ENCODE measurements at places on chromosomes 4 and X.

DNA sequence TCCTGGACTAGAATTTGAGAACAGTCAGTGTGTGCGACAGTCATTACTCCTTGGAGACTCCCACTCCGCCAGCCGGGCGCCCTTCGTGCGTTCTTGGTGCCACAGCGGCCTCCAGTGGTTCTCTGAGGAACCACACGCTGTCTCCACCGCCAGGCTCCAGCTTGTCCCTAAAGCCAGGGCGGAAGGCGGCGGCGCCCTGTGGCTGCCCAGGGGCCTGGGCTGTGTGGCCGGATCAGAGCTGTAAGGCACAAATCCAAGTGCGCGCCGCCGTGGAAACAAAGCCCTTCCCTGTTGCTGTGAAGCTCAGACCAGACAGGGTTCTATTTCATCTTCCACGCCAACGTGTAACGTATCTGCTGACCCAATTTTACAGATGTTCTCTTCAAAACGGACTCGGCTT lies 34.2 kb downstream of the IDS start:
- DNase-seq: peak; percentile 4

GRCh38 chr4:88356771-88357170 lies 21.9 kb upstream of the HERC6 start:
- DNase-seq: no peak

- no peak for DNase-seq
These were observed 78.6 kb downstream of the MGST2 start for GRCh38 chr4:139744232-139744631.

GRCh38 chr4:36172656-36173055 lies 71.7 kb downstream of the ARAP2 start:
- DNase-seq: no peak

DNA sequence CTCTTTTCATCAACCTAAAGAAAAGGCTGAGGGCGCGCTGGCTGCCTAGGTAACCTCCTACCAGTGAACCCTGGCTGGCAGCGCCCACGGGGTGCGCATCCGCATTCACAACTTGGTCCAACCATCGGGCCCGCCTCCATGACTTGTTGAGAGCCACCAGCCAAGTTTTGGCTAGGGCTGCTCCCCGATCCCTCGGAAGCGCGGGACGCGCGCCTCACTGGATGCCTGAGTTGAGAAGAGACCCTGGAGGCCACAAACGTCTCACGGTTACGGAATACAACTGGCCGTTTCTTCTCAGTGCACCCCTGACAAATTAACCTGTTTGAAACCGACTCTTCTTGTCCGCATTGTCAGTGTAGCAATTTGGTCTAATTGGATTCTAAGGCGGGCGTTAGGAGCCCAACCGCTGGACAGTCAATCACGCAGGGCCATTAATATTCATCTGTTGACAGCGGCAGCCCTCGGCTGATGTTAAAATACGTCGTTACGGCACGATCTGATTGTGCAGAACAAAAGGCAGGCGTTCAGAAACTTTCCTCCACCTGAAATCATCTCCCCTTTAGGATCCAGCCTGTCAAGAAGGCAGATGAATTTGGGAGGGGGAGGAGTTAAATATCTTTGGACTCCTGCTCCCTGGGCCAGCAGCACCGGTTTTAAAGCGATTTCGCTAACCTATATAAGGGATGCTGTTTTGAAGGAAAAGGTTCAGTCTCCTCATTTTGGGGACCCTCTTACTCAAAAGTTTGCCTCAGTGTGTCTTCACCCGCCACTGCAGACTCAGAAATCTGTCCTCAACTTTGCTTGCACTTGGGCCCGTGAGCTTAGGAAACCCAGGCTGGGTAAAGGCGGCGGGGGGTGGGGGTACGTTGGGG lies 1.2 kb downstream of the GPC3 start:
- no peak for DNase-seq

DNA sequence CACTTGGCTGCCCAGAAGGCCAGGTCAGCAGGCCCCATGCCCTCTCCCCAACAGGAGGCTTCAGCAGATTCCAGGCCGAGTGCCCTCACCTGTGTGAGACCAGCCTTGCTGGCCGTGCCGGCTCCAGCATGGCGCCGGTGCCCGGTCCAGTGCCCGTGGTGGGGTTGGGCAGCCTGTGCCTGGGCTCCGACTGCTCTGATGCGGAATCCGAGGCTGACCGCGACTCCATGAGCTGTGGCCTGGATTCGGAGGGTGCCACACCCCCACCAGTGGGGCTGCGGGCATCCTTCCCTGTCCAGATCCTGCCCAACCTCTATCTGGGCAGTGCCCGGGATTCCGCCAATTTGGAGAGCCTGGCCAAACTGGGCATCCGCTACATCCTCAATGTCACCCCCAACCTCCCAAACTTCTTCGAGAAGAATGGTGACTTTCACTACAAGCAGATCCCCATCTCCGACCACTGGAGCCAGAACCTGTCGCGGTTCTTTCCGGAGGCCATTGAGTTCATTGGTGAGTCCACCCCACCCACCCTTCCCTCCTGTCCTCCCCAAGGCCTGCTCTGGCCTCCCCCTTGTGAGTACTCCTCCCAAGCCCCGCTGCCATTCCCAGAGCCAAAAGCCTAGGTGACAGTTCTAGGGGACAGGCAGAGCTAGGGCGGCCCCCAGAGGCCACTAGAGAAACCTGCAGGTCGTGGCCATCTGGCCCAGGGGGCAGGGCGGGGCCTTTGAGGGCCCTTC lies 2.3 kb downstream of the DUSP9 start:
- DNase-seq: no peak

- no peak for DNase-seq
These were observed 34.7 kb downstream of the P2RY10 start for GRCh38 chrX:78979789-78980464.

DNA sequence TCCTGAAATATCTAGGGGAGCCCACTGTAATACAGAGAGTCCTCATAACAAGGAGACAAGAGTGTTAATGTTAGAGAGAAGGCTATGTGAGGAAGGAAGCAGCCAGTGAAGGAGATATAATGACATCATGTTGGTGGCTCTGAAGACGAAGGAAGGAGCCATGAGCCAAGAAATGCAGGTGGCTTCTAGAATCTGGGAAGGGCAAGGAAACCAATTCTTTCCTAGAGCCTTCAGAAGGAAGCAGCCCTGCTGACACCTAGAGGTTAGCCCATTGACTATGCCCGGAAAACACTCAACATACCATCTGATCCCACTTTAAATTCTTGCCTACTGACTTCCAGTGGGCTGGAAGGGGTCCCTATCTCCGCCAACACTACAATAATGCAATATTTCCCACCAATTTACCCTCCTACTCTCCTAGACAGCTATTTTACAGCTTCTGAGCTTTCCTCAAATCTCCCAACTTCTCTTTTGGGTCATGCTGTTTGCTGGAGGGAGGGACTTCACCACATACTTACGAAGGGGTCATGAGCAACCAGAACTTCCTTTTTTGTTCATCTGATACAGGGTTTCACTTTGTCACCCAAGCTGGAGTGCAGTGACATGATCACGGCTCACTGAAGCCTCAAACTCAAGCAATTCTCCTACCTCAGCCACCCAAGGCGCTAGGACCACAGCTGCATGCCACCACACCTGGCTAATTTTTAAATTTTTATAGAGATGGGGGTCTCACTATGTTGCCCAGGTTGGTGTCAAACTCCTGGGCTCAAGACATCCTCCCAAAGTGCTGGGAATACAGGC lies 25.2 kb upstream of the G3BP2 start:
- no peak for DNase-seq

DNA sequence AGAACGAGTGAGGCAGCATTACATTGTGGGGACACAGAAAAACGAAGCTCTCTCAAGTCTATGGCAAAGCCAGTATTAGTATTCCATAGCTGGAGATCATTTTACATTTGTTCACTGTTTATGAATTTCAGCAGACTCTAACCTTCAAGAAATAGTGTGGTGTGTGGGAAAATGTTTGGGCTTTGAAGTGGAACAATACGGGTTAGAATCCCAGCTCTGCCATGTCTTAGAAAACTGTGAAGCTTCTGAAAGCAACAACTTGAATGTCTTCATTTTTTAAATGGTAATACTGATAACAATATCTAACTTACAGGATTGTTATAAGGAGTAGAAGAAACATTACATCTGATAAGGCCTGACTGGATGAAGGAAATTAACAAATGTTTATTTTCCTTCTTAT lies 217.7 kb downstream of the NR3C2 start:
- no peak for DNase-seq

- DNase-seq: no peak
These were observed 60.4 kb downstream of the JADE1 start for GRCh38 chr4:128869776-128870509.

GRCh38 chr4:3516836-3517730 lies 15.1 kb downstream of the LRPAP1 start:
- DNase-seq: no peak

DNA sequence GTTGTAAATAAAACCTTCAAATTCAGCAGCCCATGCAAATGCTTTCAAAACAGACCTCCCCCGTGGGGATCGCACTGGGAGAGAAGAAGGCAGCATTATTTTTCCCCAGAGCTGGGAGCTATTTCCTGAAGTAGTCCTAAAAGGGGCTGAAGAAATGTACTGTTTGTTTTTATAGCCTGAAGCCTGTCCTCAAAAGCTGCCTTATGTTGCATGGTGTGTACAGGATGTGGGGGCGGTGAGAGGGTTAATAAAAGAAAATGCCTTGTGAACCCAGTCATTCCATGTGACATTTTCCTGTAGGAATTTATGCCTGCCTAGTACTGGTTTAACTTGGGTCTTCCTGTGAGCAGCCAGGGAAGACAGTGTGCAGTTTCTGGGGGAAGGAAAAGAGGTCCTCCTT lies 144.1 kb downstream of the SOWAHB start:
- DNase-seq: no peak

- DNase-seq: no peak
These were observed 95.9 kb upstream of the PTPN13 start for GRCh38 chr4:86497980-86498862.

- DNase-seq: no peak
These were observed 47.9 kb upstream of the RGN start for GRCh38 chrX:47030339-47030738.

- DNase-seq: no peak
These were observed 24.3 kb upstream of the HHIP start for GRCh38 chr4:144621681-144622080.

- DNase-seq: no peak
These were observed 124.0 kb downstream of the HMX1 start for GRCh38 chr4:8747467-8748235.

DNA sequence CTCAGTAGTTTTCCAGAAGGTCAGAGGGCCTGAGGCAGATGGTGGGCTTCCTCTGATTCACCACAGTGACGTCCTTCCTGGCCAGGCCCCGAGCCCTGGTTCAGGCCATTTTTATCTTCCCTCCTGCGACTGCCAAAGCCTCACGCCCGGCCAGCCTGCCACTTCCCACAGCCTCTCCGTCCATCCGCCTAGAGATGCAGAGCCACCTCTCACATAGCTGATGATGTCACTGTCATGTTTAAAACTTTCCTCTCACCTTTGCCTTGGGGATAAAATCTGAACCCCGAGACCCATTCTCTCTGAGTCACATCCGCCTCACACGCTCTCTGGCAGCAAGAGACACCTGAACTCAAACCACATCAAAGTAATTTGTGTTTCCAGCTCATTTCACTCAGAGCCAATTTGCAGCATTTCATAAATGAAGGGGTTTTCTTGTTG lies 175.3 kb downstream of the QDPR start:
- DNase-seq: peak; percentile 21

DNA sequence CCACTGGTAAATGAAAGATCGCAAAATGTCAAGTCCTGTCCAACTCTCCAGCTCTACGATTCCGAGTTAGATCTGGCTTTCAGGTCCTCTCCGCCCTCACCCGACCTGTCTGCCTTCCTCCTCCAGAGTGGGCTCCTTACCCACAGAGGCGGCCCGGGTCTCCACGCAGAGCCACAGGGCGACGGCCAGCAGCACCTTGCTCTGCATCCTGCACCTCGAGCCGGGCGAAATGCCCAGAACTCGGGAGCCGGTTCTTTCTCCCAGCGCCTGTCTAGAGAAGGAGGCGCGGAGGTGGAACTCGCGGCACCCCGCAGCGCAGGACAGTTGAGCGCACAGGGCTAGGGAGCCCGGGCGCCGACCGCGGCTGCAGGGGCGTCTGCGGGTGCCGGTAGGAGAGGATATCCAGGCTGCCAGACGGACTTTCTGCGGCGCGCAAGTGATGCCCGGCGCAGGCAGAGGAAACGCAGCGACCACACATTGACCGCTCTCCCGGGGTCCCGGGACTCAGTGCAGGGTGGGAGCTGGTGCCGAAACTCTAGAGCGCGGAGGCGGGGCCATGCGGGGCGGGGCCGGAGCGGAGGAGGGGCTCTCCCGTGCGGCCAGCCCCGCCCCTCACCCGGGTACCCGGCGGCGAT lies at the start of gene KDR:
KDR (minus strand) TSS at position 509 of the 635 bp plus-strand sequence; CDS start at position 207, 302 bp downstream.
- no peak for DNase-seq

DNA sequence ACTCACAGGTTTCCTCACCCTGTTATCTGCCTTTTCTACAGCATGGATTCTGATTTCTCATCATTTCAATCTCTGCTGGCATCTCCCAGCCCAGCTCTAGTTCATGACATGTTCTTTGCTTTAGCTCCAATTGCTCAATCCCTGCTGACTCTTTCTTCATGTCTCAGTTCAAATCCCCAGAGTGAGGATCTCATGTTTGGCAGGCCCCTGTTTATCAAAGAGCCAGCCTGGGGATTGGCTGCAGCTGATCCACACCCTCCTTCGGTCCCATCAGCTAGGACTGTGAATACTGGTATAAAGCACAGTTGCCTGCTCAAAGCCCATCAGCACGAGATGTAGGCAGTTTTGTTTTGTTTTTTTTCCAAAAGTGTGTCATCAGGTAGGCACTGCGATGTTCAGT lies 14.4 kb upstream of the CC2D2A start:
- no peak for DNase-seq

- no peak for DNase-seq
These were observed 64.5 kb upstream of the WDR1 start for GRCh38 chr4:10180927-10181744.

GRCh38 chr4:1933700-1934099 lies 62.5 kb downstream of the NSD2 start:
- DNase-seq: no peak

DNA sequence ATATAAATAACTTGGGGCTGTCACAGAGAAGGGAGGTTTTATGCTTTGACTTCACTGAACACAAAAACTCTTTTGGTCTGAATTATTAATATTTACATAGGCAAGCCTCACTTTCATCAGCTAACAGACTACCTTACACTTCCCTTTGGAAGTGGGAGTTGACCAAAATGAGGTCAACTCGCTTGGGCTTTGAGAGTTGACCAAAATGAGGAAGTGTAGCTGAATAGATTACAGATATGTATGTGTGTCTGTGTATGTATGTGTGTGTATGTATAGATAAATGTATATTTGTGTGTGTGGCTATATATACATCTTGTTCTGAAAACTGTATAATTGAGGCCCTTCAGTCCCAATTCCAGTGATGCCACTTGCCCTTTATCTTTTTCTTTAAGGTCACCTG lies 113.3 kb upstream of the IL13RA1 start:
- no peak for DNase-seq

DNA sequence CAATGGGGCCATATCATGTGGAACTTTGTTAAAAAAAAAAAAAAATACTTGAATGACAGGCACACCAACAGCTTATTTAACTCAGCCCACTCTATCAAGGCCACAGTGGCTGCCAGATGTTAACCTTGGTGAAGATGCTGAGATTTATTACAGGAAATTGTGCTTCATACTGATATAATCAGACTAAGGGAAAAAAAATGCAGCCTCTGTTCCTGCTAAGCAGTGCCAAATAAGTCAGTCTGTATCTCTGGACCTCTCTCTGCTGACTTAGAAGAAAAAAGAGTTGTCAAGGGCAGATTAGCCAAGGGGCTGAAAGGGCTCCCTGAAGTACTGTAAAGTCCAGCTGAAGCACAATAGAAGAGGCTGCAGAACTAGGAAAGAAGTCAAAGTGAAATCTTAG lies 677.7 kb upstream of the HTR2C start:
- DNase-seq: no peak

- no peak for DNase-seq
These were observed 78.2 kb downstream of the RTL5 start for GRCh38 chrX:72053508-72053907.

GRCh38 chr4:188195389-188195985 lies 56.2 kb downstream of the TRIML1 start:
- DNase-seq: no peak
